ENCODE measurements at places on chromosomes 7 and 10.

DNA sequence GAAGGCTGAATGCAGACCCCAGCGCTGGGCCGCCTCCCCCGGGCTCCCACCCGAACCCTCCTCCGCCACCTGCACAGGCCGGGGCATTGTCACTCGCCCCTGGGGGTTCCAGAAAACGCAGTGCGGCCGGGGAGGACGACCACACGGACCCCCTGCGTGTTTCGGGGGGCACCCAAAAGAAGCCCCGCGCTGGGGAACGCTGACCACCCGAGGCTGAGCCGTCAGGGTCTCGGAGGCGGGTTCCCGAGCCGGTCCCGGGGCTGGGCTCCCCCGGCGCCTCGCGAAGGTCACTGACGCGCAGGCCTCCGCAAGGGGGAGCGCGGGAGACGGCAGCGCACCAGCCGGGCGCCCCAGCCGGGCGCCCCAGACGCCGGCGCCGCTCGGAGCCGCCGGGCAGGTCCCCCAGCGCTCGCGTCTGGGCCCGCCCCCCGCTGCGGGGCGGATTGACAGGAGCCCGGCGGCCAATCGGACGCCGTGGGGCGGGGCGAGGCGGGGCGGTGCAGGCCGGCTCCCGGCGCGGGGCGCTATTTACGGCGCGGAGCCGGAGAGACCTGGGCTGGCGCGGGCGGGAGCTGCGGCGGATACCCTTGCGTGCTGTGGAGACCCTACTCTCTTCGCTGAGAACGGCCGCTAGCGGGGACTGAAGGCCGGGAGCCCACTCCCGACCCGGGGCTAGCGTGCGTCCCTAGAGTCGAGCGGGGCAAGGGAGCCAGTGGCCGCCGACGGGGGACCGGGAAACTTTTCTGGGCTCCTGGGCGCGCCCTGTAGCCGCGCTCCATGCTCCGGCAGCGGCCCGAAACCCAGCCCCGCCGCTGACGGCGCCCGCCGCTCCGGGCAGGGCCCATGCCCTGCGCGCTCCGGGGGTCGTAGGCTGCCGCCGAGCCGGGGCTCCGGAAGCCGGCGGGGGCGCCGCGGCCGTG is at the start of gene BAMBI:
Gene BAMBI, plus strand, starts transcription at position 554 of the 920 bp plus-strand sequence. CDS start 377 bp downstream, outside the sequence.
- DNase-seq, result no peak

GRCh38 chr7:1325246-1325645 is 92.6 kb downstream of the UNCX start:
- no peak for DNase-seq

- no peak for DNase-seq
Measured at GRCh38 chr10:60549686-60550085, 160.0 kb upstream of the ANK3 start.

DNA sequence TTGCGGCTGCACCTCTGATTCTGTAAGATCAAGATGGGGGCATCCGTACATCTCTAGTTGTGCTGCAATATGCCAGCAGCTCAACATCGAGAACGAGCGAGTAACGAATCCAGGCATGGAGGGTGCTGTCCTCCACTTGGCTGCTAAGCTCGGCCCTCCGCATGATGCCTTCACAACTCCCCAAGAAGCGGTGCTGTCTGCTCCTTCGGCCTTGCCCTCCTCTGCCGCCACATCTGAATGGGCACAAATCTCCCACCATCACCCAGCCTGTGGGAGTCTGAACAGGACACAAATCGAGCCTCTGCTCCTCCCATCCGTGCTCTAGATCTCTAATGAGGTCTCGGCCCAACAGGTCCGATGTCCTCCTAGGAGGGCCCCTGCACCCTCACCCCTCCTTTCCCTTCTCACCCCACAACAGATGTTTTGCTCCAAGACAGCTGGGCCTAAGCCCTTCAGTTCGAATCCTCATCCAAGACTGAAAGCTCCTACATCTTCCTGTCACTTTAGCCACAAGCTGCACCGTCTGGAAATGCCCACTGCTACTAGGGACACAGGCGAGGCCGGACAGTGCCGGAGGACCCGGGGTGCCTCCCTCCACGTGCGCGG is 86.7 kb downstream of the ZNF33B start:
- DNase-seq, result no peak

DNA sequence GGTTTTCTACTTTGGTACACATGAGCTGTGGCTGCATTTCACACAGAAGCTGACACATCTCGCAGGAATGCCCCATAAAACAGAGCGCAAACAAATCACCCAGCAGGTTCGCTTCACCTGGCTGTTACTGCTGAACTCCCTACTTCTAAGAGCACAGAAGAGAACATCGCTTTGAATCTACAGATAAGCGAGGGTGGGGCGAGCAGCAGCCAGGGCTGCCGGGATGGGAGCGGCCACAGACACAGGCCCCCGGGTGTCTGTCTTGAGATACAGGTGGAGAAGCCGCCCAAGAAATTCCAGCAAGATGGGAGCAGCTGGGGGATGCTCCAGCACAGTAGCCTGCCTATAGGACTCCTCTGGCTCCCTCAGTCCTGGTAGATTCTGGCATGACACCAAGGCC is 27.4 kb downstream of the OGDHL start:
- no peak for DNase-seq

DNA sequence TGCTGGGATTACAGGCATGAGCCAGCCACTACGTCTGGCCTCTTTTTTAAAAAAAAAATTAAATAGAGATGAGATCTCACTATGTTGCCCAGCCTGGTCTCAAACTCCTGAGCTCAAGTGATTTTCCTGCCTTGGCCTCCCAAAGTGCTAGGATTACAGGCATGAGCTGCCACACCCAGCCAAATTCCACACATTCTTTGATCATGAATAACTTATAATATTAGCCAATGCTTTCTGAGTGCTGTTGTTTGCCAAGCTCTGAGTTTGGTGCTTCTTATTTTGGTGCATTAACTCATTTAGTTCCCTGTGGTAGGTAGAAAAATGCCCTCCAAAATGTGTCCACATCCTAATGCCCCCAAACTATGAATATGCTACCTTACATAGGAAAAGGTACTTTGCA is 47.2 kb upstream of the MKI67 start:
- DNase-seq, result no peak

DNA sequence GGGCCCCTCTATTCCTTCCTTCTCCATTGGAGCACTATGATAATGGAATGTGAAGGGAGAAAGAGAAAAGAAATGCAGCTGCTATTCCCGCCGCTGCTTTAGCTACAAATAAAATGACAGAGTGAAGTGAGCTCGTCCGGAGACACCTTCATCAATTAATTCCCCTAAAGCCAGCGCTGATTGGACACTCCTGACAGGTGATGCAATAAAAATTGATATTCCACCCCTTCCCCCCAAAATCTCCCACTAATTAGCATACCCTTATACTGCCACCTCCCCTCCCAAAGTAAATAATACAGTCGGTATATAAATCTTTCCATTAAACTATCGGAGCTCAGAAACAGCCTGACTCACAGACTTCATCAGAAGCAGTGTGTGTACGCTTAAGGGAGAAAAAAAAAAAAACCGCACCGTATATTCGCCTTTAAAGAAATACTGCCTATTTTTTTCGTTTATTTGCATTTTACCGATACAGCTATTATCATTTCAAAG is 7.3 kb downstream of the SKIDA1 start:
- DNase-seq, result no peak

- DNase-seq, result no peak
Measured at GRCh38 chr10:128859738-128860386, 607.2 kb upstream of the MGMT start.

GRCh38 chr7:81181066-81181465 is 262.2 kb upstream of the SEMA3C start:
- DNase-seq, result no peak

GRCh38 chr7:82444220-82444909 is 788 bp upstream of the CACNA2D1 start:
- DNase-seq, result no peak

GRCh38 chr10:98621630-98622029 is 174.9 kb upstream of the HPS1 start:
- DNase-seq, result no peak

DNA sequence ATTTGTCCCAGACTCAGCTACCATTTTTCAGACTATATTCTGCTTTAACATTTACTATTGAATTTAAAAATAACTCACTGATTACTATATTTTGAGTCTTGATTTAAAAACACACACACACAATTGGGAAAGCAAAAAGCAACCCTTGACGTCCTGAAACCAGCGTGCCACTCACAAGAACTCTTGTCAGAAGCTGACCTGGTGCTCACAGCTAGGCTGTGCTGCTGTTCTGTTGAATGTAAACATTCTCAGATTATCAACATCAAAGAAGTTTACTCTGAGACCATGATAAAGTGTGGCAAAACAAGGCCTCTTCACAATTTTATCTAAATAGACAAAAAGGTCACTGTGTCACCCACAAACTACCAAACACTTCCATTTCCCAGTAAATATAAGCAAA is 62.6 kb upstream of the CACNA2D1 start:
- DNase-seq, result no peak

GRCh38 chr7:88169717-88170320 is 50.0 kb downstream of the SRI start:
- DNase-seq, result no peak

- DNase-seq, result no peak
Measured at GRCh38 chr10:81820418-81820817, 54.6 kb upstream of the NRG3 start.

- no peak for DNase-seq
Measured at GRCh38 chr7:95723583-95724180, 48.7 kb upstream of the DYNC1I1 start.

DNA sequence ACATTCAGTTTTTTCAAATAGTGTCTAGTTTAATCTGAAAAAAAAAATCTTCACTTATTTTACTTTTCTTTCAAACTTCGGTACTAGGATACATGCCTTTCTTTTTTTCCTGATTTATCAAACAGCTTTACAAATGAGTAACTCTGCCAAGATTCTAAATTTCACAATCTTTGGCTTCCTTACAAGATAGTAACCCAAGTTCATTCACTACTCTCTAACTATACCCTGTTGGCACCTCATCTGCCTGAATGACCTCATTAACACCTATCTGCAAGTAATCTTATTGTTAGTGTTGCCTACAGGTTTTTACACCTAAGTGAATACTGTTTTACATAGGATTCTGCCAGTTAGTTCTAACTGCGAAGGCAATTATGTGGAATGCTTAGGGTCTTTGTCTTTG is 159.8 kb downstream of the FOXP2 start:
- DNase-seq, result no peak

GRCh38 chr10:66943590-66943989 is 17.8 kb downstream of the LRRTM3 start:
- DNase-seq, result no peak

- DNase-seq, result no peak
Measured at GRCh38 chr10:26624006-26624405, 73.5 kb upstream of the PDSS1 start.

All from cerebellar nuclear complex (tissue), 1 donor.